SHP77 treated with DMSO at 0.1 percent for 48 hours (cell line): ENCODE measurements at places on chromosomes 2 and 18.

DNA sequence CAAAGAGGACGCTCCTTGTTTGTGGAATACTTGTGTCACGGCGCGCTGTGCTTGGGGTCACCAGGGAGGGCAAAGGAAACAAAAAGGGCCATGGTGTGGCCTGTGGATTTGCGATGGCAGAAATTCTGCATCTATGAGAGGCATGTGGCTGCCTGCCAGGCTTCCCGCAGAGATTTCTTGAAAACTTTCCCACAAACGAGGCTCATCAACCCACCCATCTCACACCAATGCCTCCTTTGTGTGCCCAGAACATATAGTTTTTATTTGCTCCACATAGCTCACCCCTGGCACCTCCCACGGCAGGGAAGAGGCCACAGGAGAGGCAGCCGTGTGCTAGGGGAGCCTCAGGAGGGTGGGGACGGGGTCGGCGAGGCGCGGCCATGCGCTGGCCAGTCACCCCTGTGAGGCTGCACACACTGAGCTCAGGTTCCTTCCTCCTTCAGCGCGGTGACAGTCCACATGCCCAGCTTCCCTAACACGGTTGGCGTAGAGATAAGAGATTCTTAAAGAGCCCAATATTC is 100.3 kb downstream of the MBP start:
- no peak for DNase-seq

DNA sequence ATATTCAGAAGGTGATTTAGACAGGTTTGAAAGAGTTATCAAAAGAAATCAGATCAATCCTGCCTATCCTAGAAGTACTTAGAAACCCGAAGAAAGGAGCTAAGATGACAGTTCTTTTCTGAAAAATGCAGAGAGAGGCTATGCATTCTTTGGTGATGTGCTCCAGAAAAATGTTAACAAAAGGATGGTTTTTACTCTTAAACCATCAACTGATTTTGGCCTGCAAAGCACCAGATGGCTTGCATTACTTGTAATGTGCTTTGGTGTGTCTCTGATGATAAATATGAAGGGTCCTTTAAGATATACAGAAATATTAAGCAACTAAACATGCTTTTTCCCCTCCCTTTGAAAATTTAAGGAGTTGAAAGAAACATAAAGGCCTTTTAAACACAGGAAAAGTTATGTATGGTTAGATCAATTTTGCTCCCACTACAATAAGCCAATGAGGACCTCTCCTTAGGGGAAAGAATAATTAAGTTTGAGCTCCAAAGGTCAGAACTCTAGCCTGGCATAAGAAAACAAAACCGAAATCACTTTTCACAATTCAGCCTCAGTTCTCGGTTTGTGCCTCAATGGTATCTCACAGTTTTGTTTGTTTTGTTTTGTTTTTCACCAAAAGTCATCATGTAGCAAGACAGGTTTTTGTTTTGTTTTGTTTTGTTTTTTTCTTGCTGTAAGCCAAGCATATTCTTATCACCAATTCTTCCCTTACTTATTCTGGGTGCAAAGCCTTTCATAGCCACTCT is 302.4 kb upstream of the NT5C1B start:
- no peak for DNase-seq

DNA sequence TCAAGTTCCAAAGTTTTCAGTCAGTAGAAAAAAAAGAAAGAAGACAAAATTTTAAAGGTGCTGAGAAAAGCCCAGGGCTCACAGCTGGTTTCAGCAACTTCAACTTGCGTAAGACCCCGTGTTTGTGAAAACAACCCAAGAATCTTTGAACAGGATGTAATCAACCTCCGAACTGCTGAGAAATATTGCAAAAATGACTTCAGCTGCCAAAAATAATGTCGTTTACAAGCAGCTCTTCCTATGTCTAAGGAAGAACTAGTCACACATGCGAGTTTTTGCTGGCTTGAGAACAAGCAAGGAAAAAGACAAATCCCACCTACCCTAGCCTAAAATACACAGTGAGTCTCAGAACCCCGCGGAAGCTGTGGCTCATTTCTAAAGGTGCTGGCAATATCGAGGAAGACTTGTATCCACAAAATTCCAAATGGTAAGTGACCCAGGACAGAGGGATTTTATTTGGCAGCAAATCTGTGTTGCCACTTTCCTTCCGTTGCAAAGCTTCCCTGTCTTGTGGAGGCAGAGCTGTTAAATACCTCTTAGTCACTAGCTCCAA is 59.8 kb upstream of the SLC8A1 start:
- no peak for DNase-seq

DNA sequence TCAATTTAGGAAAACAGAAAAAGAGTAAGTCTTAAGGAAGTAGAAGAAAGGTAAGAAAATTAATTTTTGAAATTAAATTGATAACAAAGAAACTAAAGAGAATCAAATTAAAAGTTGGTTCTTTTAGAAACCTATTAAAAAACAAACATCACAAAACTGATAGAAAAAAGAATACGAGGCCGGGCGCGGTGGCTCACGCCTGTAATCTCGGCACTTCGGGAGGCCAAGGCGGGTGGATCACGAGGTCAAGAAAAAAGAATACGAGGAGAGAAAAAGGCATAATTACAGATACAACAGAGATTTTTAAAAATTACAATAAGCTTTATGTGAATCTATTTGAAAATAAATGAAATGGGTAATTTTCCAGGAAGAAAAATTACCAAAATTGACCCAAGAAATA is 11.8 kb downstream of the PREPL start:
- DNase-seq = no peak

- DNase-seq = no peak
Observed at GRCh38 chr2:4221434-4221833, 518.1 kb downstream of the DCDC2C start.

- no peak for DNase-seq
Observed at GRCh38 chr2:41000906-41001305, 549.0 kb upstream of the SLC8A1 start.

- DNase-seq = no peak
Observed at GRCh38 chr2:46771309-46771708, 144.3 kb downstream of the MCFD2 start.
